Ecto neural progenitor cell (in vitro differentiated cells): ENCODE measurements at places on chromosomes 16 and 17.

DNA sequence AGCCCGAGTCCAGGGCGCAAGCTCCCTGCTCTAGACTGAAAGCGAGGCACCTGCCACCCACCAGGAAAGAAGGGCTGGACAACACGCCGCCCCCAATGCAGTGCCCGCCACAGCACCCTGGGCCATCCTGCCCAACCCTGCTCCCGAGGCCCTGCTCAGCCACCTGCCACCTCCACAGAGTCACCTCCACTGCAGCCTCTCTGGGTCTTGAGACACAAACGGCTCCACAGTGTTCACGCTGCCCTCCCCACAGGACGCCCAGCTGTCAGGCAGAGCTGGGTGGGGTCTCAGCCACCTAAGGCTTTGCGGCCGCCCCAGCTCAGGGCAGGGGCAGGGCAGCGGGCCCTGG, 9.3 kb downstream of the CLCN7 start:
- DNase-seq, result no peak

DNA sequence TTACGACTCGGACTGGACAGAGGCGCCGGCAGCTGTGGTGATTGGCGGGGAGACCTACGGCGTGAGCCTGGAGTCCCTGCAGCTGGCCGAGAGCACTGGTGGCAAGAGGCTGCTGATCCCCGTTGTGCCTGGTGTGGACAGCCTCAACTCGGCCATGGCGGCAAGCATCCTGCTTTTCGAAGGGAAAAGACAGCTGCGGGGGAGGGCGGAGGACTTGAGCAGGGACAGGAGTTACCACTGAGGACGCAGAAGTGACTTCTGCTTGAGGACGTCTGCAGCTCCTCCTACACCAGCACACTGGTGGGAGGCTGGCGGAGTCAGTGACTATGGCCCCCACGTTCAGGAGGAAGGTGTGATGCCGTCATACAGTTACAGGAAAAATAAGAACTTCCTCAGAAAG, 9.7 kb downstream of the MRM3 start:
- peak; percentile 44 for DNase-seq

- DNase-seq, result no peak
Observed at GRCh38 chr17:45197108-45197507, 24.6 kb upstream of the FMNL1 start.

DNA sequence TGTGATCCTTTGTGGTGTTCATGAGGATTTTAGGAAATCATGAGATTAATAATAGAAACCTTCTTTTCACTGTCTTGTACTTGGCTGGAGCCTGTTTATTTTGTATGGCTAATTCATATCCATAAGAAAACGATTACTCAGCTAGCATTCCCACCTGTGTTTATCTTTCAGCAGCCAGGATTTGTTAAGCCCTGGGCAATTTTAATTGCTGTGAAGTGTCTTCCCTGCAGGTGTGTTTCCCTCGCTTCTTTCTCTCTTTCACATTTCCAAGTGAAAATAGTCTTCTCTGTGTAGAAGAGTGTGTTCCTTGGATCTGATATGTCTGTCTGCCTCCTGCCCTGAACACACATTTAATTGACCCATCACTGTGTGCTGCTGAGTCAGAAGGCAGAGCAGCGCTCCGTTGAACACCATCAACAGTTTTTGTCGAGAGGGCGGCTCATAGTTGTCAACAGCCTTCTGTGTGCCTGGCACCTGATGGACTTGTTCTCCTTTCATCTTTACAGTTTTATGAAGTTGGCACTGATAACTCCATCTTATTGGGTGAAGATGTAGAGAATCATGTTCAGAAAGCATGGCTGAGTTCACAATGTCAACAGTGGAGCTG, 83.2 kb downstream of the SPECC1 start:
- DNase-seq, result no peak

GRCh38 chr17:61218438-61218837, 181.2 kb upstream of the TBX2 start:
- no peak for DNase-seq

DNA sequence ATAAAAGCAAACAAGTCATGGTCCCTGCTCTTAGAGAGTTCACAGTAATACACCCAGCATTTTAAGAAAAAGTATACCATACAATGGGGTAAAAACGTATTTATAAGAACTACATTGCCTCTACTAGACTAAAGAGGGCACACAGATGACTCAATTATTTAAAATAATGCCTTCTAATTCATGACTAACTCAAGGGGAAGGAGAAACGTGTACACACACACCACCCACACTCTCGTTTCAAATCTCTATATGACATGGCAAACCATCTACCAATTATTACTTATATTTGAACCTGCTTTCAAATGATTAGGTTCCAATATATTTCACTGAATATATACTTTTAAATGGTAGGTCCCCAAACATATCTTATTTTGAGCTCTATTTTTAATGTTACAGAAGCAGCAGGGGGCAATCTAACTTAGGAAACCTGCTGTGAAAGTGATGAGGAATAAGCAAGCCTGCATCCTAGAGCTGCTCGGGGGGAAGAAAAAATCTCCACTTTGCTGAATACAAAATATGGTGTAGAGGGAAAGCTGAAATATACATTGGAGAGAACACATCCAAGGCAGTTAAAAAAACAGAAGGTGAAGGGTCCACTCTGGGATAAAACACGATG, 232.4 kb upstream of the PSMD7 start:
- no peak for DNase-seq

- peak; percentile 85 for DNase-seq
Observed at GRCh38 chr17:17682737-17683680, 1.8 kb downstream of the RAI1 start.

DNA sequence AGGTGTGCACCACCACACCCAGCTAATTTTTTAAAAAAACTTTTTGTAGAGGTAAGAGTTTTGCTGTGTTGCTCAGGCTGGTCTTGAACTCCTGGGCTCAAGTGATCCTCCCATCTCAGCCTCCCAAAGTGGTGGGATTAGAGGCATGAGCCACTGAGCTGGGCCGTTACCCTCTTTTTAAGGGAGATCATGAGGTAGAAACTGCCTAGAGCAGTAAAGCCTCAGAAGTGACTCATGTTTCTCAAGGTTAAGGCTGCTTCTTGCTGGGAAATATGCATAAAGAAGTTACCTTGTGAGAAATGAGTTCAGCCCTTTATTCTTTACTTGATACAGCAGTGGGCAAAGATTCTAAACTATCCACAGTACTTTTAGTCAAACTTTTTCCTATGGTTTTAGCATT, 38.2 kb downstream of the GRB2 start:
- no peak for DNase-seq

GRCh38 chr16:47136099-47136842, 7.5 kb downstream of the NETO2 start:
- no peak for DNase-seq

DNA sequence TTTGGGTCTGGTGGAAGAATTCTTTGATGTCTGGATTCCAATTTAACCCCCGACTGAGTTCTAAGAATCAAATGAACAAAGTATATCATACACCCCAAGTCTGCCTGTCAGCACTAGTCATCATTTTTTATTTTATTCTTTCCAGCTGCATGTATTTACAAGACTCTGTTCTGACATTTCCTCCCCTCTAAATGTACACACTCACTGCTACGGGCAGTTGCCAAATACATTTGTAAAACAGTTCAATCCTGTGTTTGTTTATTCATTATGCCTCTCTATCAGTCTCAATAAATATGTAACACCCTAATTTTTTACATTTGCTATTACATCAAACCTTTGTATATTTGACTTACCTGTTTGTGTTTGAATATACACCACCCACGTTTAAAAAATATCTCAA, 422.3 kb upstream of the PSMD7 start:
- no peak for DNase-seq

DNA sequence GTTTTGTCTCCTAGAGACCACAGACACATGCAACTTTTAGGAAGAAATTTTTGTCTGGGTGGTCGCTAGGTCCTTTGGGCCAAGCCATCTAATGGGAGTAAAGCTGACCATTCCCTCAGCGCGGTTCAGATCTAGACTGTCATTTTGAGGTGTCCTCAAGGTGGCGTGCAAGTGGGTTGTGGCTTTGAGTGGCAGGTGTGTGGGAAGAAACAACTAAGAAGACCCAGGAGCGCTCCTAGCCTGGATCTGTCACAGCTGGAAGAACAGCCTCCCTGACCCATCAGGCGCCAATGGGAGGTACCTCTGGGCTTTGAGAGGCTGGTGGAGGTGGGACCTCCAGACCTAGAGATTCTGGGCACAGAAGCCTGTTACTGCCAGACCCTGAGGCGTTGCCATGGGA, 645.1 kb downstream of the KCNJ18 start:
- DNase-seq, result no peak

DNA sequence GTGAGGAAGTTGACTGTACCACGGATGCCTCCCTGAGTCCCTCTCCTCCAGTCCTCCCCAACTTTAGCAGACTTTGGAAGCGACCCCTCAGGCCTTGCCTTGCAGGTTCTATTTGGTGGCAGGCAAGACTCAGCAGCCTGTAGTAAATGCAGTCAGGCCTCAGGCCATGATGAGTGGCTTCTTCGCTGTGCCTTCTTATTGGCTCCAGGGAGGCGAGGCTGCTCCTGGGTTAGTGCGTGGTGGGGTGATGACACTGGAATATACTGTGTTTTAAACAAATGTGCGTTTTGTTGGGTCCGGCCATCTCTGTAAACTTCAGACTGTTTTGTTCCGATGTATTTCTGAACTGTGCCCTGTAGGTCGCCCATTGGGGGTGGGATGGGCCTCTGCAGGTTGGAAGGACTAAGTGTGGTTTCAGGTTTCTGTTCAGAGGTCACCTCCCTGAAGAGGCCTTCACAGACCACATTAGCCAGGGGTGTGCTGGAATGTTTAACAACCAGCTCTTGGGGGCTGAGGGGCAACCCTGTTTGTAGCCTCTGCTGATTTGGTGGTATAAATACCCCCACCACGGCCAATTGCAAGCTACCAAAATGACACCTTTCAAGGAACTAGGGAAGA, 62.5 kb downstream of the CYLD start:
- DNase-seq, result no peak

DNA sequence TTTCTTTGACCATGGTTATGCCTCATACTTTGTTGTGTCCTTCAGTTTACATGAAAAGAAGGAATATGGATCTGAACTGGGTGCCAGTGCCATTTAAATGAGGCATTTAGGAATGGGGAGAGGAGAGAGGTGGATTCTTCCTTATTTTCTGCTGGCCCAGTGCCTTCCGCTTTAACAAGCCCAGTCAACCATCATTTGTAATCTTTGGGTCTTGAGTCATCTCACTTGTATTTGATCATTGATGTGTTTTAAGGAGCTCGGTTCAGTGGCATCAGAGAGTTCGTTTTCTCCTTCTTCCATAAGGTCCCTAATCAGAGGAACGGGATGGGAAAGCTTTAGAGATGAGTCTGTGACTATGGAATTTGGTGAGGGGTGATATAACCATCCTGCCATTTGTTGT, 334.9 kb downstream of the WWOX start:
- peak; percentile 1 for DNase-seq

GRCh38 chr16:808085-808386, 7.5 kb upstream of the GNG13 start:
- no peak for DNase-seq

GRCh38 chr16:67286441-67287235, 7.3 kb downstream of the PLEKHG4 start:
- DNase-seq, result no peak
